ENCODE measurements at places on chromosomes 3 and 15. TPM values are rescaled to one million over a fixed set of nuclear protein-coding genes. Genes with fewer than 3 reads are reported as not detected.

CYP8B1 gene
- total RNA-seq = not detected

DNA sequence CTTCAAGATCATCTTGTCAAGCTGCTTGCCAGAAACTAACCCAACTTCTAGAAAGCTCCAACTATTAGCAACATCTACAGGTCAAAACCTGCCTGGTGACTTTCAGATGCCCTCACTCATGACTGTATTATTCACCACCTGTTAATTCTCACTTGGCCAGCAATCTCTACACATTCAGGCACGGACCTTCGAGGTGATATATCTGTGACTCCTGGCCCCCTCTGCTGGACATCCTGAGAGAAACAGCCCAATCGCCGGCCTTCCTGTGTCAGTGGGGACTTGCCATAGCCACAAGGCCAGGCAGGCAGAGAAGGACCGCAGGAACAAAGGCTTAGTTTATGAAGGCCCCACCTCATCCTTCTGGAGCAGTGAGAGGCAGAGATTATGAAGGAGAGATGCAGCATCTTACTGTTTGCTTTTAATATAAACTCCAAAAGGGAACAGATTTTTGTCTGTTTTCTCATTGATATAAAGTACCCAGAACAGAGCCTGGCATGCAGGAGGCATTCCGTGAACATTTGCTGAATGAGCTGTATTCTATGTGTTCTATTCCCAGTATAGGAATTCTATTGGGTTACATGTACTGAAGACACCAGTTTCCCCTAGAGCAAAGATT lies 24.4 kb upstream of the OCA2 start:
- DNase-seq = peak; percentile 68

DNA sequence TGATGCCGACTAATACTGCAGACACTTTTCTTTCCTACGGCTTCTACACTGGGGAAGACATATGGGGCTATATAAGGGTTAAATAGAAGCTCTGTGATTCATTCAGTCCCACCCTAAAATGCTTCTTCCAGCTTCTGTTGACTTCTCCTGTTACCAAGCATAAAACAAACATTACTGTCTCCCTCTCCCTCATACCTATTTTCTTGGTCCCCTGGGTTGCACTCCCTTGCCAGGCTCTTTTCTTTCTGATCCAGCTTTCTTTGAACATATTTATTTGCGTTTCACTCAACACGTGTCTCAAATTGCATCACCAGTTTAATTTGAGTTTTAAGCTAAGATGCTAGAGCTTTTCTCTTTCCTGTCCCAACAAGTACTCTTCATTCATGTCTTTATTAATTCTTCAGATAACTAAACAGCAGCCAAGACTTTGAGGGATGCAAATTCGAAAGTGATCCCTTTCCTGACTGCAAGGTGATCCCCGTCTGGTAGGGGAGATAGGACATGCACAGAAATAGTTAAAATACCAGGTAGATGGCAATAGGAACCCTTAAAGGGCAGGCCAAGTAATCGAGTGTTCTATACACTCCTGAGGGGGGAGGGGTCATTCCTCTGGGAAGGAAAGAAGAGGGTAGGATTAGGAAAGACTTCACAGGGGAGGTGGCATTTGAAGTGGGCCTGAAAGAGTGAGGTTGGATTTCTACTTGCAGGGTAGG lies 198.6 kb upstream of the BCL6 start:
- peak; percentile 42 for DNase-seq

DNA sequence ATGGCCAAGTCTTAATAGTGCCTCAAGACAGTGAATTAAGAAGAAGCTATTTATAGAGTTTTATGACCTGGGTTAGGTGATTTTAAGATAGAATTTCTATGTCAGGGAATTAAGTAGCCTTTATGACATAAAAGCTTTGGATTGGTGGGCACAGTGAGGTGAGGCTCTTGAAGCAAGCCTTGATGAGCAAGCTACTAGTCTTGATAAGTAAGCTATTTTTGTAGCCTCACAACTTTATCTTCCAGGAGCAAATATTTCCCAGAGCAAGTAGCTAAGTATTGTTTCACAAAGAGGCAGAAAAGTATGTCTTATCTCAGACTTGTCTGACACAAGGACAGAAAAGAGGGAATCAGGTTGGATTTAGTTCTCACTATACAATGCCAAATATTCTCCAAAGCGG lies 491.7 kb upstream of the RASGRP1 start:
- DNase-seq = peak; percentile 53

PLA2G4D gene
- total RNA-seq = not detected

GRCh38 chr3:31766669-31767068 lies 214.4 kb downstream of the OSBPL10 start:
- no peak for DNase-seq

DNA sequence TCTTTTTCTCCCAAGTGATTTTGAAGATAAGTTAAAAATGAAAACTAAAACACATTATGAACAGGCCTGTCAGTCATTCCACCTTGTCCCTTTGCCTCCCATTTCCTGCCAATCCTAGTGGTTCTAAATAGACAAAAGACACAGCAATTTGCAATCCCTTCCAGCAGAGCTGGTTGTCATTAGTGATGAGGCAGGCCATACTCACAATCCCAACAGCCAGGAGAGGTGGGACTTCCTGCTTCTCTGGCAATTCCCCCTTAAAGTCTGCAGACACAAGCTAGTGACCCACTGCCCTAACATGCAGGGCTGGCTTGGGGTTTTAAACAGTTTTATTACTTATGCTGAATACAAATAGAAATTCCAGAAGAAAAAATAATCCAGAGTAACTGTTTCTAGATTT lies 38.4 kb upstream of the RBP1 start:
- DNase-seq = no peak

PLAAT1 gene
- not detected for total RNA-seq

- DNase-seq = peak; percentile 39
Measured at GRCh38 chr3:9397906-9398699, 688 bp downstream of the SETD5 start.

Data from fibroblast of lung (primary cell).